Sigmoid colon (tissue), 7 donors: ENCODE measurements at places on chromosomes 12 and 14. TPM values are rescaled to one million over a fixed set of nuclear protein-coding genes. Genes with fewer than 3 reads are reported as not detected.

Gene FIGNL2
- 0.36 TPM for total RNA-seq

- H3K27ac ChIP-seq: no peak overlapping the region
- no peaks in the 10 kb centered on the region for H3K4me1 ChIP-seq
- H3K4me3 ChIP-seq: no peak overlapping the region
- no peak for DNase-seq
- no peaks in the 10 kb centered on the region for H3K36me3 ChIP-seq
These were observed 86.5 kb downstream of the CAND1 start for GRCh38 chr12:67355428-67356379.

GRCh38 chr12:102653406-102653805, 173.0 kb upstream of the IGF1 start:
- no peak for DNase-seq
- no peaks in the 10 kb centered on the region for H3K36me3 ChIP-seq
- no peaks in the 10 kb centered on the region for H3K27me3 ChIP-seq
- no peak overlapping the region for H3K27ac ChIP-seq

GRCh38 chr12:128040971-128041370, 226.0 kb upstream of the TMEM132C start:
- no peaks in the 10 kb centered on the region for H3K27me3 ChIP-seq
- no peak overlapping the region for H3K27ac ChIP-seq
- H3K4me3 ChIP-seq: no peak overlapping the region

DNA sequence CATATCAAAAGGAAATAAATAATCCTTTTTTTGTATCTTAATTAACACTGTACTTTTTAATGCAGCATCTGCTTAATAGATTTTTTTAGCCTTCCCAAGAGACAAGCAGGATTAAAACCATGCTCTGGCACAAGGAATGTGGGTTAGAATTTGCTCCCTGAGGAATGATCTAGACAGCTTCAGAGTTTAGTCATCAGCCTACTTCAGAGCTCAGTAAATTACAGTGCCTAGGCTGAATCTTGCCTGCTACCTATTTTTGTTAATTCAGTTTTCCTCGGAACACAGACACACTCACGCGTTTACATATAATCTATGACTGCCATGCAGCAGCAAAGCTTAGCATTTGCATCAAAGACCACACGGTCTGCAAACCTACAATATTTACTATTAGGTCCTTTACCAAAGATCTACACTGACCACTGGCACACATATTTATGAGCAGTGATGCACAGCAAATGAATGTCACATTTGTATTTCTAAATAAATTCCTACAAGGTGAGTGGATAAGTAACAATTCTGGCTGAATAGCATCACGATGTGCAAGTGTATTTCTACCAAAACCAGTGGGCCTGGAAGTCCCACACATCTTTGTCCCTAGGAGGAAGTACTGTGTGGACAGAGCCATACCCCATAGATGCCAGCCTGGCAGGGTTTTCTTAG, 309.8 kb upstream of the TMEM132C start:
- DNase-seq: no peak
- H3K4me3 ChIP-seq: no peak overlapping the region
- no peaks in the 10 kb centered on the region for H3K36me3 ChIP-seq

DNA sequence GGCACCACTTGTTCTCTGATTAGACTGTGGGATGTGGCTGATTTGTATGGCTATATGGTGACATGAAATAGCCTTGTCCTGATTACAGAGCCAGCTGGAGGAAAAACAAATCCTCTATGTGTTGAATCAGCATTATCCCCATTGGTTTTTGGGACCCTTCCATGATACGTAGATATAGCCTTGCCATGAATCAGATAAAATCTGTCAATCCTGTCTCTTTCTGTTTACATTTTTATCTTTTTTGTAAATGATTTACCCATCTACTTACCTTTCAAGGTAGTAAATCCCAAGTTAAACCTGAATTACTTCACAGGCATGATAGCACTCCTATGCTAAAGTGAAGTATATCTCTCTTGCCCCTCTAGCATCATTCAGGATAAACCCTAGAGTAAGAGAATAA, 789.3 kb downstream of the TMTC2 start:
- H3K27me3 ChIP-seq: no peaks in the 10 kb centered on the region
- H3K36me3 ChIP-seq: no peaks in the 10 kb centered on the region
- H3K4me3 ChIP-seq: no peak overlapping the region
- H3K4me1 ChIP-seq: no peaks in the 10 kb centered on the region
